Stimulated activated CD8-positive, alpha-beta memory T cell treated with anti-CD3 and anti-CD28 coated beads, Interleukin-4, amount 100 ng/mL, for 48 hours (primary cell): ENCODE measurements at places on chromosomes 3 and 15.

DNA sequence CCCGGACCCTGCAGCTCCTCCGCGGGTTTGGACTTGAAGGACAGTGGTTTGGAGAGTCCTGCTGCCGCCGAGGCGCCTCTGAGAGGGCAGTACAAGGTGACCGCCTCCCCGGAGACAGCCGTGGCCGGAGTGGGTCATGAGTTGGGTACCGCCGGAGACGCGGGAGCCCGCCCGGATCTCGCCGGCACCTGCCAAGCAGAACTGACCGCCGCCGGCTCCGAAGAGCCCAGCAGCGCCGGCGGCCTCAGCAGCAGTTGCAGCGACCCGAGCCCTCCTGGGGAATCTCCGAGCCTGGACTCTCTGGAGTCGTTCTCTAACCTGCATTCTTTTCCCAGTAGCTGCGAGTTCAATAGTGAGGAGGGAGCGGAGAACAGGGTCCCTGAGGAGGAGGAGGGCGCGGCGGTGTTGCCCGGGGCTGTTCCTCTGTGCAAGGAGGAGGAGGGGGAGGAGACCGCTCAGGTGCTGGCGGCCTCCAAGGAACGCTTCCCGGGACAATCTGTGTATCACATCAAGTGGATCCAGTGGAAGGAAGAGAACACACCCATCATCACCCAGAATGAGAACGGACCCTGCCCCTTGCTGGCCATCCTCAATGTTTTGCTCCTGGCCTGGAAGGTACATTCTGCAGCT, 634 bp downstream of the MINDY2 start:
- peak; percentile 54 for DNase-seq

DNA sequence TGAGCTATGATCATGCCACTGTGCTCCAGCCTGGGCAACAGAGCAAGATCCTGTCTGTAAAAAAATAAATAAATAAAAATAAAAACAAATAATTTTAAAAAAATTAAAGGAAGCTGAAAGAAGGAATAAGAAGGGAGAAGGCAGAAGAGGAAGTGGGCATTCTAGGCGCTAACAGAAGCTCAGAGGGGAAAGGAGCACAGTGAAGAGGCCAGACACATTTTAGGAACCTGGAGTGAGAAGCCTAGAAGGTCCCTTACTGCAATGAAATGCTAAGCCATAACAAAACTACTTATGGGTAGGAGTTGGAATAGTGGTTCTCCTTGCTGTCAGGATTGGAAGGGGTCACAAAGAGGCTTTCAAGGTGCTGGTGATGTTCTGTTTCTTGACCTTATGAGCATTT, 64.0 kb downstream of the ITGB5 start:
- DNase-seq = no peak

- peak; percentile 39 for DNase-seq
Observed at GRCh38 chr3:38205472-38205805, 40.1 kb downstream of the OXSR1 start.

GRCh38 chr3:44761101-44761423, 357 bp downstream of the KIAA1143 start:
- DNase-seq = no peak

DNA sequence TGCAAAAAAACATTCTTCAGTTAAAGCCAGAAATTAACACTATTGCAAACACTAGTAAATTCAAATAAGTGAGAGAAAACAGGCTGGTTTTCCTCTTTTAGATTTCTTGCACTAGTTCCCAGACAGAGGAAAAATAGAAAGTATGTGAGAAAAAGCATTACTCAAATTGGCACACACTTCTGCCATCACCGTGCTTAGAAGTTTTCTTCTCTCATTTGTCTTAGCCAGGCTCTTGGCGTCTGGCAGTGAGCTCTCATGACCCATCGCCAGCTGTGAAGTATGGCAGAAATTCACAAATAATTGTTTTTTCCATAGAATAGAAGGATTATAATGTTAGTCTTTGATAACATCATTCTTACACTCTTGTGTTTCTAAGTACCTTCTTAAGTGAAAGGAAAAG, 515.9 kb downstream of the GBE1 start:
- DNase-seq = no peak

DNA sequence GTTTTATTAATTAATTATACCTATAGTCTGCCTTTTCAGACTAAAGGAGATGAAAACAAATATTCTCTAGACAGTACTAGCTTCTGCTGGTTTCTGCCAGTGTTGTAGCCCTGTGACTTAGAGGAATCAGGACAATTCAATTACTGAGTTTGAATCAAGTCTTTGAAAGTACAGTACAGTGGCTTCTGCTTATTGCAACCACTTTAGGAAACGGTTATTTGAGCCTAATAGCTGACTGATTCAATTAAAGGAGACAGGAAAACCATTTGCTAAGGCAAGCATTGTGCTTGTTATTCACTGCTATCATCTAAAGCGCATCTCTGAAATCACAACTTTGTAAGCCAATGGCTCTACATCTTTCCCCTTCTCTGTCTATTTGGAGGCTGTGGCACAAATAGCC, 90.1 kb upstream of the ARL6 start:
- no peak for DNase-seq

GRCh38 chr15:63615935-63616334, 18.7 kb downstream of the FBXL22 start:
- DNase-seq = no peak

DNA sequence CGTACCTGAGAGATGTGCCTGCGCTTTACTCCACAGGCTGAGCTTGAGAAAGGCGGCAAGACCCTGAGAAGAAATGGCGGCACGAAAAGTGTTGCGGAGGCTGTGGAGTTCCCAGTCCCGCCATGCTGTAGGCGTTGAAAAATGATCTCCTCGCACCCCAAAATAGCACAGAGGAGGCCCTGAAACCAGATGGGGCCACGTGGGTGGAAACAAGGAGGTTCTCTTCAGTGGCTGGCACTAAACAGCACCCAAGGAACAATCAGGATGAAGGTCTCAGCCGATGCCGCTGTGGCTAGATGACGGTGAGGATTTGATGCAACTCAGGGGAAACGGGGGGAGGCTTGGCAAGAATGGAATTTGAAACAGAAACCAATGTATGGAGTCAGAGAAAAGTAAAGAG, 57.3 kb downstream of the TMEM212 start:
- DNase-seq = no peak

DNA sequence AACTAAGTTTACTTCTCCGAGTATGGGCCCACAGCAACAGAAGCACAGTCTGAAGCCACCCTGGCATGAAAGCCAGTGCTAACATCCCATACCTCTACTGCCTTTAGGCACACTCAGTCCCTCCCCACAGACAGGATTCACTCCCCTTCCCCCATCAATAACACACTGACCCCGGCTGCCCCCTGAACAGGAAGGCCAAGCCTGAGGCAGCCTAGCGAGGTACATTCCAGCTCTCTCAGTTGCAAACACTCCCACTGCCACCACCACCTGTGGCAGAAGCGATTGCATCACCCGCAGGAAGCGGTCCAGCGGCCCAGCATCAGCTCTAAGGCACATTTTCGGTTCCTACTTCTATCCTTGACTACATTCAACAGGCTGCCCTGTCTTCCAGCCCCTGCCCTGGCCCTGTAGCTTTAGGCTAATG, 7.0 kb upstream of the BMF start:
- peak; percentile 68 for DNase-seq

DNA sequence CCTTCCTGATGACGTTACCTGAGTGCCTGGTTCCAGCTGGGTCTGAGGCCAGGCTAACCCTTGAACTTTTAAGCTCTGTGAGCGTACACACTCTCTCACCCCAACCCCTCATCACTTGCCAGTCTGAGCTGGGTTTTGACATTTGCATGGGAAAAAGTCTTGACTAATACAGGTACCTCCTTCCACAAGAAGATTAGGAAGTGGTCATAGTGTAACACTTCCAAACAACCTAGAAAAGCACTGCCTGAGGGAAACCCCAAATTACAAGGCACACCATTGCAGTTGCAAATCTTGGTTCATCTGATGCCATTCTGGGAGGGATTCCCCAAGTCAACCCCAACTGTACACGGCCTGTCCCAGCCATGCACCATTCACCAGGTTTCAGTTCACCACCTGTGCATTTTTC, 499.8 kb downstream of the FOXP1 start:
- DNase-seq = no peak

- no peak for DNase-seq
Observed at GRCh38 chr3:140050396-140050795, 115.4 kb downstream of the CLSTN2 start.

DNA sequence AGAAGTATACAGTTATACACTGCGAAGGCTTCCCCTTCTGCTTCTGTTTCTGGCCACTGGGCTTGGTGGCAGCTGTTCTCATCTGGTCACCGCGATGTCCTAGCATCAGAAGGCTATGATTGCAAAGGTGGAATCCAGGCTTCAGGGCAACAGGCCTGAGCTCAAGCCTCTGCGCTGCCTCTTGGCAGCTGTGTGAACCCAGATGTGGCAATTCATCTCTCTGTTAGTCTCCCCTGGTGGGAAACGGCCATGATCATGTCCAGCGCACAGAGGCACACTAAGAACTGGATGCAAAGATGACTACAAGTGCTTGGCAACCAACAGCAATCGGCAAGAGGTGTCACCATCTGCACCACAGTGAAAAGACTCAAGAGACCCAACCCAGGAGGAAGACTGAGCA, 78.9 kb downstream of the PCSK6 start:
- DNase-seq = no peak

- DNase-seq = no peak
Observed at GRCh38 chr15:36585774-36586173, 6.3 kb downstream of the CDIN1 start.

DNA sequence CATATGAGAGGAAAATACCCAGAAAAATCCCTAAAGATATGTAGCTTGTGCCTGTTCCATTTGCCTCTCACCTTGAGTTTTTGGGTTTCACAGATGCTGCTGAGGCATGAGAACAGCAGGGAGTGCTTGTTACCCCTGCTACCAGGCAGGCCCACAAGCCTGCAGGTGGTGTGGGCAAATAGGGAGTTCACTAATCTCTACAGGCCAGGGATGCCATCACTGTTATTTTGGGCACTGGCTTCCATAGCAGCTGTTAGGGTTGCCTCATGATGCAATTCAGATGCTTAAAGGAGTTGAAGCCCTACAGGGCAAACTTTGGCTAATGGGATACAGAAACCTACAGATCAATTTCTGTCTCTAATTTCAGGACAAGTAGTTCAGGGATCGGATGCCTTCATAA, 873.5 kb downstream of the OTOL1 start:
- no peak for DNase-seq

GRCh38 chr3:99131876-99132275, 230.4 kb upstream of the DCBLD2 start:
- DNase-seq = no peak

- no peak for DNase-seq
Observed at GRCh38 chr3:52649461-52650210, 36.1 kb downstream of the PBRM1 start.

- no peak for DNase-seq
Observed at GRCh38 chr15:71142780-71143179, 27.5 kb downstream of the THSD4 start.

DNA sequence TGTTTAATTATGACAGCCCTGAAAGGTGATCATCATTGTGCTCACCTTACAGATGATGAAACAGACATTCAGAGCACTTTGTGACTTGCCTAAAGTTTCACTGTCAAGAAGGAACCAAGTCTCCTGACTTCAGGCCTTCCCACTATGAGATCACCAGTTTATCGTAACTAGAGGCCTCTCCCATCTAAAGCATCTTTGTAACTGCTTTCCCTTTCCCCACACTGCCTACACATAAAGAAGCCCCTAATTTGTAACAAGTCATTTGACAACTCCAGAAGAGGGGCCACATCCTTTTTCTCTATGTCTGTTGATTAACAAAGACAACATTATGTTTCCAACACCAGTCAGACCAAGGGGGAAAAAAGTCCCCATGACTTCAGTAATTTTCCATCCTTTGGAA, 1.1 kb downstream of the KLHL6 start:
- DNase-seq = no peak

- no peak for DNase-seq
Observed at GRCh38 chr3:25339225-25339624, 88.8 kb upstream of the RARB start.

DNA sequence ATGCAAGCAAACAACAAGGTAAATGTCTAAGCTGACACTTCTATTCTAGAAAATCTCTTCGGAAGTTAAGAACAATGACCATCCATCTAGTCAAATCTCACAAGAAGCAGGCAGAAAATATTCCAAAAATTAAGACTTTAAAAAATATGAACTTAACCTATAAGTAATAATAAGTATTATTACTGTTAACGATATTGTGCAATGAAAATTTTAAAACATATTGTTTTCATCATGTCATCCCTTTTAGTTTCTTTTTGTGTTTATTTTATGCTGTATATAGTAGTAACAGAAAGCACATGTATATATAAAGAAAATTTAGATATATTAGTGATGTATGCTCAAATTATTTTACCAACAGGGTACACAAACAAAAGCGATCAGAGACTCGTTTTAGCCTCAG, 4.1 kb downstream of the HDGFL3 start:
- DNase-seq = no peak

- DNase-seq = peak; percentile 0
Observed at GRCh38 chr3:194964809-194965208, 279.1 kb downstream of the FAM43A start.

- DNase-seq = no peak
Observed at GRCh38 chr3:184842433-184842832, 30.5 kb downstream of the VPS8 start.

GRCh38 chr3:55484801-55485791, 2.0 kb downstream of the WNT5A start:
- peak; percentile 70 for DNase-seq

DNA sequence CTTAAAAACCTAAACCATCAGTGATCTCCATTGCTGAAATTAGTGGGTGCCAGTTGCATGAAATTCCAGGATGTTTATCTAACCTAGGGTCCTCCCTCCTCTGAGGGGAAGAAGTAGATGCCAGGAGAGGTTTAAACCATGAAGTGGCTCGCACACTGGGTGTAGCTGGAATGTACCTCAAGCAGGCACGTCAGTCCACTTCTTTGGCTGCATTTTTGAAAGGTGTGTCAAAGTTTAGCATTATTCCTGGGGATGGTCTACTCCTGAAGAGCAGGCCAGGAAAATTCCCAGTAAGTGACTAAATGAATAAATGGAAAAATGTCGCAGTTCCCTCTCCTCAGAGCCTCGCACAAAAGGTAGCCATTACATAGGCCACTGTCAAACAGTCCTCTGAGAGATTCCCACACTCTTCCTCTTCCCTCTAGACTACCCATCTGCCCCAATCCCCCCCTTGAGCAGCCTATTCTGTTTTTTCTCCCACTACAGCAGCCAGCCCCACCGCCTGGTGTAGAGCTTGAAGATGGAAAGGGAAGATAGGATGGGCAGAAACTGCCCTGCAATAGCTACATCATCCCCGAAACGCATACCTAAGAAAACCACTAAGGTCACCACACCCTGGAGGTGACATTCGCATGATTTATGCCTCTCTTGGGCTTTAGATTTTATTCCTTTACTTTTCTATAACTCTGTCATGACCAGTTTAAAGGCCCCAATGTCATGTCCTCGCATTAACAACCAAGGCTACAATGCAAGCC, 655 bp upstream of the TMOD3 start:
- no peak for DNase-seq

- DNase-seq = no peak
Observed at GRCh38 chr15:43243020-43243645, 22.3 kb upstream of the EPB42 start.

- no peak for DNase-seq
Observed at GRCh38 chr3:66502981-66503380, 2.2 kb upstream of the LRIG1 start.
